ENCODE measurements at places on chromosomes 2 and 18. TPM values are rescaled to one million over a fixed set of nuclear protein-coding genes. Genes with fewer than 3 reads are reported as not detected.

TUBA3E gene
- total RNA-seq, result not detected

REG3A gene
- total RNA-seq, result not detected

FEV gene
- not detected for total RNA-seq

SUCLG1 gene
- 73.9 TPM for total RNA-seq

C2orf72 gene
- under 0.01 TPM for total RNA-seq

IRS1 gene
- total RNA-seq, result under 0.01 TPM

GAD1 gene
- total RNA-seq, result 0.14 TPM

FAM161A gene
- 4.1 TPM for total RNA-seq

MAP3K19 gene
- not detected for total RNA-seq

CNGA3 gene
- total RNA-seq, result under 0.01 TPM

XDH gene
- total RNA-seq, result under 0.01 TPM

CTAGE1 gene
- total RNA-seq, result not detected

INHBB gene
- 0.79 TPM for total RNA-seq

SEMA4F gene
- total RNA-seq, result 4.9 TPM

TRIM43 gene
- total RNA-seq, result 0.07 TPM

STAT4 gene
- 0.07 TPM for total RNA-seq

ZC3H6 gene
- total RNA-seq, result 3.7 TPM

LIMS2 gene
- total RNA-seq, result 11.2 TPM

TFPI gene
- 498 TPM for total RNA-seq
